ENCODE measurements at places on chromosomes 13 and 19.

DNA sequence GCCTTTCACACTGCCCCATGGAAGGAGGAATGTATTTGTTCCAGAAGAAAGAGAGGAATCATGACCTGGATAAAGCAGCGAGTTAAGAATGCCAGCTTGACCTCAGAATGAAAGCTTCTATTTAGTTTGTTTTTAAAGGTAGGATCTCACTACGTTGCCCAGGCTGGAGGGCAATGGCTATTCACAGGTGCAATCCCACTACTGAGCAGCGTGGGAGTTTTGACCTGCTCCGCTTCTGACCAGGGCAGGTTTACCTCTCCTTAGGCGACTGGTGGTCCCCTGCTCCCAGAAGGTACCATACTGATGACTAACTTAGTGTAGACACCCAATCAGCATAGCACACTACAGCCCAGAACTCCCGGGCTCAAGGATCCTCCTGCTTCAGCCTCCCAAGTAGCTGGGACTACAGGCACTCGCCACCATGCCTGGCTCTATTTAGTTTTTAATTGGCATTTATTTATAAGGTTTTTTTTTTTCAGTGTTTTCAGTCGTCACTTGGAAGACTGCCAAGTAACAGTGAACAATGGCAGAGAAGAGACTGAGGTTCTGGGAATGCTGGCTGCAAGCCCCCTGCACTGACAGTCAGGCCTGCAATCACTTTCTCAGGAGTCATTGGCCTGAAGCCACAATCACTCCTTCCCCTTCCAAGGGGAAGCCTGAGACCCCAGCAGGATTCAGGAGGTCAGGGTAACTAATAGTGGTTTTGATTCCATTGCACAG is 73.1 kb downstream of the EPS15L1 start:
- DNase-seq: no peak
- no peak overlapping the region for H3K4me3 ChIP-seq
- peak overlapping the region; percentile 41 for H3K27ac ChIP-seq
- H3K4me1 ChIP-seq: peaks cover 6% of the 10 kb centered on the region
- H3K27me3 ChIP-seq: no peaks in the 10 kb centered on the region

- H3K27me3 ChIP-seq: no peaks in the 10 kb centered on the region
- no peak for DNase-seq
- H3K36me3 ChIP-seq: no peaks in the 10 kb centered on the region
These were observed 89.2 kb downstream of the DHRS12 start for GRCh38 chr13:51714663-51715168.

DNA sequence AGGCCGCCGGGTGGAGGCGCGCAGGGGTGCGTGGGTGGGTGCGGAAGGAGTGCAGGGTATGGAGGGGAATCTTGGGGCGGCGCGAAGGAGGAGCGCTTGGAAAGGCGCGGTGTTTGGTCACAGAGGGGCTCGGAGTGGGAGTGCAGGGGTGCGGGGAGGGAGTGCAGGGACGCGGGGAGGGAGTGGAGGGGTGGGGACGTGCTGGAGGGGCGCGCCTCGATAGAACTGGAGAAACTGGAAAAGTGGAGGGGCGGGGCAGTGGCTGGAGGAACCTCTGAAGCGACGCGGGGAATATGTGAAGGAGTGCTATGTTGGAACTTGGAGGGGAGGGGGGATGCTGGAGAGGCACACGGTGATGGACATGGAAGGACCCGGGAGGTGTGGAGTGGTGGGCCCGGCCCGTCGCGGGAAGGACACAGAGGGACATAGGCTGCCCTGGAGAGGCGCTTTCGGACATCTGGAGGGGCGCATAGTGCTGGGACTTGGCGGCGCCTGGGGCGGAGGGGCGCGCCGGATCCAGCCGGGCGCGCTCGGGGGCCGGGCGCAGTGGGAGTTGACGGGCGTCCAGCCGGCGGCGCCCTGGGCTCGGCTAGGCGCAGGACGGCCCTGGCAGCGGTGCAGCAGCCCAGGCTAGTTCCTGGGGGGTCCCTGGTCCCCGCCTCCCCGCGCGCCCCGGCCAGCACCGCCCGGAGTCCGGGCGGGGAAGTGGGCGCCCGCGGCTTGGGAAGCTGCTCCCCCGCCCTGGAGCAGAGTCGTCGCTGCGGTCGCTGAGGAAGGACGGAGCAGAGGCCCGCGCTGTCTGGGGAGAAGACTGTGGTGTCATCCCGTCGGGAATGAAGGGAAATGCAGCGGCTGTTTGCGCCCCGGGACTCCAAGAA is 20.8 kb upstream of the SGCG start:
- peaks cover 7% of the 10 kb centered on the region for H3K27me3 ChIP-seq
- no peak for DNase-seq
- no peaks in the 10 kb centered on the region for H3K36me3 ChIP-seq
- no peak overlapping the region for H3K4me3 ChIP-seq
- H3K4me1 ChIP-seq: no peaks in the 10 kb centered on the region

DNA sequence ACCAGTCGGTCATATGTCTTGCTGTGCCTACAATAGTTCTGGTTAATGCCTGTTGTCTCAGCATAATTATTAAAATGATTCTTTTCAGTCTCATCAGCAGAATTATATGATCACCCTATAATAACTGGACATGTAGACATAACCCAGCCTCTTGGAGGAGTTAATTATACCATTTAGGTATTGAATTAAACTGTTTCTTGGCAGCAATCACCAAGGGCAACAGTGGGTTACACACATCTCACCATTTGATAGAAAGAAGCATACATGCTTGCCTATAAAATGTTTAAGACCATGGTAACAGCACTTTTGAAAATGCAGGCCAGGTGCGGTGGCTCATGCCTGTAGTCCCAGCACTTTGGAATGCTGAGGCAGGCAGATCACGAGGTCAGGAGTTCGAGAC is 184.6 kb downstream of the RGCC start:
- H3K4me1 ChIP-seq: no peaks in the 10 kb centered on the region
- H3K36me3 ChIP-seq: peaks cover 3% of the 10 kb centered on the region
- H3K4me3 ChIP-seq: no peak overlapping the region

- H3K4me1 ChIP-seq: peaks cover 57% of the 10 kb centered on the region
- H3K36me3 ChIP-seq: peaks cover 22% of the 10 kb centered on the region
- no peak for DNase-seq
- H3K27ac ChIP-seq: peak overlapping the region; percentile 70
These were observed 2.0 kb downstream of the PTBP1 start for GRCh38 chr19:799076-799881.

GRCh38 chr13:26445092-26445491 is 112.4 kb upstream of the WASF3 start:
- DNase-seq: no peak
- no peaks in the 10 kb centered on the region for H3K4me1 ChIP-seq
- H3K27me3 ChIP-seq: no peaks in the 10 kb centered on the region
- H3K4me3 ChIP-seq: no peak overlapping the region
- no peak overlapping the region for H3K27ac ChIP-seq
- H3K36me3 ChIP-seq: no peaks in the 10 kb centered on the region

GRCh38 chr13:97387890-97388289 is 46.1 kb upstream of the RAP2A start:
- no peak overlapping the region for H3K27ac ChIP-seq
- DNase-seq: no peak
- H3K27me3 ChIP-seq: no peaks in the 10 kb centered on the region

GRCh38 chr13:83056269-83056668 is 826.0 kb downstream of the SLITRK1 start:
- no peaks in the 10 kb centered on the region for H3K36me3 ChIP-seq
- no peak overlapping the region for H3K4me3 ChIP-seq
- DNase-seq: no peak
- H3K27me3 ChIP-seq: no peaks in the 10 kb centered on the region
- no peaks in the 10 kb centered on the region for H3K4me1 ChIP-seq

- H3K27ac ChIP-seq: no peak overlapping the region
- DNase-seq: no peak
- H3K4me3 ChIP-seq: no peak overlapping the region
- no peaks in the 10 kb centered on the region for H3K4me1 ChIP-seq
- H3K36me3 ChIP-seq: no peaks in the 10 kb centered on the region
These were observed 1992.9 kb upstream of the PCDH20 start for GRCh38 chr13:63408331-63409189.

DNA sequence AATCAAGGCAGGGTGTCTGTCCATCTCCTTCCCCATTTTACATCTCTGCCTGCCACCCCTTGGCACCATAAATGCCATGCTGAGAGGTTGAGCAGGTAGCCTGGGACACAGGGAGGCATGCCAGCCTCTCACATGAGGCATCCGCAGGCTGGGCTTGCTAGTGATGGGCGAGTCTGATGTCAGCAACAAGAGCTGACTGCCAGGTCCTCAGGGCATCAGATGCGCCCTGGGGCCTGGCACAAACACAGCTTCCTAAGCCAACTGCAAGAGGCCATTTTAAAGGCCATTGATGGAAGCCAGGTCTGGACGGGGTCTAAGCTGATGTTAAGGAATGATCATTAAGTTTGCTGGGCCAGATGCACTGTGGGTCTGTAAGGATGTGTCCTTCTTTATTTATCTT is 34.6 kb downstream of the MYH14 start:
- no peaks in the 10 kb centered on the region for H3K4me1 ChIP-seq
- no peaks in the 10 kb centered on the region for H3K36me3 ChIP-seq
- H3K27me3 ChIP-seq: no peaks in the 10 kb centered on the region
- H3K4me3 ChIP-seq: no peak overlapping the region

DNA sequence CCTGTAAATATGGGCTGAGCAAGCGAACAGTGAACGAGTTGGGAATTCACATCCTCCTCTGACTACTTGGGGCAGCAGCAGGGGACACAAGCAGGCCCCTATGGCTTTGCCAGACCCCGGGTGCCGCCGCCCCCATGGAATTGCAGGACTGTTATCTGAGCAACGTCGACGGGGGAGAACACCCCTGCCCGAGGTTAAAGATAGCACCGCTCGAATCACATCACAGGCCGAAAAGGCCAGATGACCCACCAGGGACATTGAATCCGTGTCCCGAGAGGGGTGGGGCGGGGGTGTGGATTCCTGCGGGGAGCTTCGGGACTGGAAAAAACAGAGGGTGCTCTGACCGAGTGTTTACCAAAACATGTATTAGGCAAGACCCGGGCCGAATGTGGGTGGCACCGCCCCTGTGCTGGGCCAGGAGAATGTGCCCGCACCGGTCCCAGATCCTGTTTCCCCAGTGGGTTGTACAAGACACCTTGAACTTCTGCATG is 9.1 kb downstream of the FEM1A start:
- no peaks in the 10 kb centered on the region for H3K27me3 ChIP-seq
- peaks cover 13% of the 10 kb centered on the region for H3K36me3 ChIP-seq
- no peak overlapping the region for H3K27ac ChIP-seq
- H3K4me1 ChIP-seq: peaks cover 3% of the 10 kb centered on the region
- DNase-seq: no peak

GRCh38 chr19:10611907-10612306 is 13.4 kb upstream of the SLC44A2 start:
- peaks cover 8% of the 10 kb centered on the region for H3K4me1 ChIP-seq
- no peak for DNase-seq
- H3K4me3 ChIP-seq: no peak overlapping the region
- no peak overlapping the region for H3K27ac ChIP-seq
- no peaks in the 10 kb centered on the region for H3K36me3 ChIP-seq

DNA sequence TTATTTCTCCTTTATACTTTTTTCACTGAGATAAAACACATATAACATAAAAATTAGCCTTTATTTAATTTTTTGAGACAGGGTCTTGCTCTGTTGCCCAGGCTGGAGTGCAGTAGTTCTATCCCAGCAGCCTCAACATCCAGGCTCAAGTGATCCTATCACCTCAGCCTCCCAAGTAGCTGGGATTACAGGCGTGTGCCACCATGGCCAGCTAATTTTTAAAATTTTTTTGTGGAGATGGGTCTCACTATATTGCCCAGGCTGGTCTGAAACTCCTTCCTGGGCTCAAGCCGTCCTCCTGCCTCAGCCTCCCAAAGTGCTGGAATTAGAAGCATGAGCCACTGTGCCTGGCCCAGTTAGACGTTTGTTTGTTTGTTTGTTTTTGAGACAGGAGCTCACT is 28.4 kb downstream of the CRTC1 start:
- no peaks in the 10 kb centered on the region for H3K36me3 ChIP-seq
- no peaks in the 10 kb centered on the region for H3K27me3 ChIP-seq
- no peak for DNase-seq
- peaks cover 6% of the 10 kb centered on the region for H3K4me1 ChIP-seq
- H3K4me3 ChIP-seq: no peak overlapping the region
- H3K27ac ChIP-seq: no peak overlapping the region

- no peaks in the 10 kb centered on the region for H3K4me1 ChIP-seq
- no peaks in the 10 kb centered on the region for H3K36me3 ChIP-seq
- no peak within 1 kb of the TSS for H3K4me3 ChIP-seq
These were observed at the start of gene ZNF728 for GRCh38 chr19:23002690-23003422. TSS of gene ZNF728 (minus strand) at chr19:23003176. CDS start at chr19:23003030, 146 bp downstream.

- DNase-seq: no peak
- H3K4me1 ChIP-seq: no peaks in the 10 kb centered on the region
- H3K4me3 ChIP-seq: no peak overlapping the region
- no peaks in the 10 kb centered on the region for H3K36me3 ChIP-seq
- peaks cover 24% of the 10 kb centered on the region for H3K27me3 ChIP-seq
- H3K27ac ChIP-seq: no peak overlapping the region
These were observed 13.8 kb upstream of the CYP4F2 start for GRCh38 chr19:15911599-15912235.

DNA sequence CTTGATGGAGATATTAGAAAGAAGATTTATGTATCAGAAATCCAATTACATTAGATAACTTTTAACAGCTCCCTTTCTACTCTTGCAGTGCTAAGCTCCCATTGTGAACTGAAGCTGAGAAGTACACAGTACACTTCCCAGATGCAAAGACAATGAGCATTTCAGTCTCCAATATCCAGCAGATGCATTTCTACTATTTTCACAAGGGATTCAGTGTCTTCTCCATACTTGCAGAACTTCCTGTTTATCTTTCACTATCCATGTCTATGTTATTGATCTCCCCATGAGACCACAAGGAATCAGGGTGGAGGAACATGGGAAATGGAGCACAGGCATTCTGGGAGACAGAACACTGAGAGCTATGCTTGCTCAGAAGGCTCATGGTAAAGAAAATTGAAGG is 207.5 kb downstream of the ENOX1 start:
- H3K4me1 ChIP-seq: no peaks in the 10 kb centered on the region
- H3K27ac ChIP-seq: no peak overlapping the region

DNA sequence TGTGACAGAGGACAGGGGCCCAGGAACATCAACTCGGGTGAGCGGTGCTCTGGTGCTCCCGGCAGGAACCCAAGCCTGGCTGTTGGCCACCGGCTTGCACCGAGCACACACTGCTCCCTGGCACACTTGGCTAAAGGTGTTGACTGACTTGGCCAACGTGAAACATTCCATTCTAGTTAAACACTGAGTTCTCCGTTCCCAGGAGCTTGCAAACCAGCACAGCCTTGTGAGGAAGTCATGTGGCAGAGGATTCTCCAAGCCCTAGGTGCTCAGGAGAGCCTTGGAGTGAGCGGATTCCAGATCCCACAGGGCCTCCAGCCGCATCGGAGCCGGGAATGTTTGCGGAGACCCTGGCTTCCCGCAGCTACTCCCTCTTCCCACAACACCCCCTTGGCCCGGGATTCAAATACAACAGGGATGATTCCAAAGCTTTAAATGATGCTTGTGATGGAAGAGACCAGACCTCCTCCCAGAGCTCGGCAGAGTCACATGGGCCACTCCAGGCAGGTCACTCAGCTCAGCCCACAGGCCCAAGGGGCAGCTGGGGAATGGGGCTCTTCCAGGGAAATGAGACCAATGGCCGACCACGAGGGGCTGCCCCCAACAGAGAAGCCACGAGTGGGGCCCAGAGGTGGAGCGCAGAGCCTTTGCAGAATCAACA is 2.9 kb downstream of the C13orf46 start:
- H3K4me3 ChIP-seq: no peak overlapping the region
- H3K36me3 ChIP-seq: peaks cover 59% of the 10 kb centered on the region
- H3K27ac ChIP-seq: no peak overlapping the region
- H3K27me3 ChIP-seq: no peaks in the 10 kb centered on the region
- no peak for DNase-seq

All from effector memory CD4-positive, alpha-beta T cell (primary cell).